ENCODE measurements at places on chromosomes 2 and 18. TPM values are rescaled to one million over a fixed set of nuclear protein-coding genes. Genes with fewer than 3 reads are reported as not detected.
A peak's percentile ranks its signal among the peaks of the same experiment; 100 is the strongest.

GRCh38 chr2:30639836-30640235, 167.4 kb downstream of the CAPN13 start:
- DNase-seq, result no peak

DNA sequence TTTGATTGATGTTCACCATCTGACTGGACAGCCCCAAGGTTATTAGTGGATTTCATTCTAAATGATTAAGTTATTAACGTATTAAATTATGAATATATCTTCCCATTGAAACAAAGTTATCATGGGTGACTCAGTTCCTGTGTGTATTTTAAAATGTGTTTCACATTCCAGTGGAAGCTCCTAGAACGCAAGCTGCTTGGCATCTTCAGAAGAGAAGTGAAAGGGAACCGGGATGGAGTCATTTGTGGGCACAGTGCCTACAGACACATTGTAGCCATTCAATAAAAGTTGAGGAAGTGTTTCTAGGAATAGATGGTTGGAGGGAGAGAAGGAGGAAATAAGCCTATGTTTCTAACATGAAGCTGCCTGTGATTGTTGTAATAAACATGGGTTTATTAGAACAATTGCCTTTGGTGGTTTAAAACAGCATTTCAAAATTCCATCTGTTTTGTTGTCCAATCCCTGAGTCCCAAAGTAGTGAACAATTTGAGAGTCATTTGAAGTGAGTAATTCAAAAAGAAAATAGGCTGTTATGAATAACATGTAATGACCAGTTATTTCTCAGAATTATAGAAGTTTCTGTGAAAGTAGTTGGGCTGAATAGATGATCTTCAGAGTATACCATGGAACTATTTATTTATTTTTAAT, 143.5 kb downstream of the PKP4 start:
- peak; percentile 76 for DNase-seq

DNA sequence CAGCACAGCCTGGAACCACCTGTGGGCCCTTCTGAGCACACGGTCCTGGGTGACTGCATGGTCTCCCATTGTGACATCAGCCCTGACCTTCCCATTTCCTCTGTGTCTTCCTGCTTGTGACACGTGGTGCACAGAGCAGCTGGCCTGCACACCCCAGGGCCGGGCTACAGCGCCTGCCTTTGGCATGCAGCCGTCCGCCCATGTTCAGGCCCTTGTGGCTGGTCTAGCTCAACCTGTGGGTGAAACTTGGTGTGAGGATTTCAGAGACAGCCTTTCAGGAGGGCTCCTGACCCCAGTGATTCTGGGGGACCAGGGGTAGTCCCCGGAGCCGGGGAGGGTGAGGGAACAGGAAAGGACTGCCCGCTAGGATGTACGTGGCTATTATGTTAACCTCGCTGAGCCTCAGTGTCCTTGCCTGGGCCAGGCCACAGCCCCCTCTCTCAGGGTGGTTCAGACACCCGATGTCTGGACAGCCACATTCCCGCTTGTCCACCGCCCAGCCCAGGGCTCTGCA, 284.8 kb upstream of the HS6ST1 start:
- no peak for DNase-seq

GRCh38 chr2:204576362-204576979, 31.2 kb downstream of the PARD3B start:
- DNase-seq, result no peak

DNA sequence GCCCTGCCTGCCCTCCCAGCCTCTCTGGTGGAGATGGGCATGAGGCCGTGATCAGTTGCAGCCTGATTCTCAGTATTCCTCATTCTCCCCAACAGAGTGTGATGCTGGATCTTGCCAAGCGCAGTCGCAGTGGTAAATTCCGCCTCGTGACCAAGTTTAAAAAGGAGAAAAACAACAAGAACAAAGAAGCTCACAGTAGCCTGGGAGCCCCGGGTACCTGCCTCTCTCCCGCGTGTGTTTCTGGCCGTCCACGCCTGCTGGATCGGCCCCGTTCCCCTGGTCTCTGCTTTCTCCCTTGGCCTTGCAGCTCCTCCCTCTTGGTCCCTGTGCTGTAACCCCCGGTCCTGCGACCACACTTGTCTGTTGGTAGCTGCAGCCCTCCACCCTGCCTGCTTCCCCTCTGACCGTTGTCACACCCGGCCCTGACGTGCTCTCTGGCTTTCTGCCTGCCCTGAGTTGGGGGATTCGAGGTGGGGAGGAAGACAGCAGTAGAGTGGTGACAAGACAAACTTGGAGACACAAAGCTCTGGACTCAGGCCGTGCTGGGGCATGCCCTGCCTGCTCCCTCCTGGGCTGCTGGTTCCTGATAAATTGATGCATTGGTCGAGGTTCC, 99.5 kb downstream of the USP40 start:
- DNase-seq, result no peak

GRCh38 chr2:88080545-88080944, 12.9 kb downstream of the SMYD1 start:
- no peak for DNase-seq

The CFC1 gene
- total RNA-seq, result not detected

The PCARE gene
- total RNA-seq, result 2.2 TPM

The AQP12A gene
- not detected for total RNA-seq

The MOB4 gene
- 35.9 TPM for total RNA-seq
